Hematopoietic multipotent progenitor cell treated with erythropoietin and hydrocortisone succinate and interleukin-3 and kit ligand, for 4 days (in vitro differentiated cells): ENCODE measurements at places on chromosomes 11 and 22.

DNA sequence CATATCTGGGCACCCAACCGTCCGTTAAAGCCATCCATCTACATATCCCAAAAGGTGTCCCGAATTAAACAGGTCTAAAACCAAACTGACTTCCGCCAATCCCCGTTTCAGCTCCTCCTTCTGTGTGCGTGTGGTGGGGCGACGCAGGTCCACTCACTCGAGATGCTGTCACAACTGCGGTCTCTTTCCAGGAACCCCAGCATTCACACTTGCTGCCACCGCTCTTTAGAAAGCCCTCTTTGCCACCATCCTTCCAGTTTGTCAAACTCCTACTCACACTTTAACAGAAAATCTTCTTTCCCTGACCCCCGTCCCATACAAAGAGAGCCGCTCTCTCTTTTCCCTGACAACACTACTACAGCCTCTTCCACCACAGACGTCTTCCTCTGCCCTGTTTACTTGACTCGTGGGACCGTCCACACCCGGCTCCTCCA is 467 bp downstream of the ESS2 start:
- peak; percentile 67 for DNase-seq

DNA sequence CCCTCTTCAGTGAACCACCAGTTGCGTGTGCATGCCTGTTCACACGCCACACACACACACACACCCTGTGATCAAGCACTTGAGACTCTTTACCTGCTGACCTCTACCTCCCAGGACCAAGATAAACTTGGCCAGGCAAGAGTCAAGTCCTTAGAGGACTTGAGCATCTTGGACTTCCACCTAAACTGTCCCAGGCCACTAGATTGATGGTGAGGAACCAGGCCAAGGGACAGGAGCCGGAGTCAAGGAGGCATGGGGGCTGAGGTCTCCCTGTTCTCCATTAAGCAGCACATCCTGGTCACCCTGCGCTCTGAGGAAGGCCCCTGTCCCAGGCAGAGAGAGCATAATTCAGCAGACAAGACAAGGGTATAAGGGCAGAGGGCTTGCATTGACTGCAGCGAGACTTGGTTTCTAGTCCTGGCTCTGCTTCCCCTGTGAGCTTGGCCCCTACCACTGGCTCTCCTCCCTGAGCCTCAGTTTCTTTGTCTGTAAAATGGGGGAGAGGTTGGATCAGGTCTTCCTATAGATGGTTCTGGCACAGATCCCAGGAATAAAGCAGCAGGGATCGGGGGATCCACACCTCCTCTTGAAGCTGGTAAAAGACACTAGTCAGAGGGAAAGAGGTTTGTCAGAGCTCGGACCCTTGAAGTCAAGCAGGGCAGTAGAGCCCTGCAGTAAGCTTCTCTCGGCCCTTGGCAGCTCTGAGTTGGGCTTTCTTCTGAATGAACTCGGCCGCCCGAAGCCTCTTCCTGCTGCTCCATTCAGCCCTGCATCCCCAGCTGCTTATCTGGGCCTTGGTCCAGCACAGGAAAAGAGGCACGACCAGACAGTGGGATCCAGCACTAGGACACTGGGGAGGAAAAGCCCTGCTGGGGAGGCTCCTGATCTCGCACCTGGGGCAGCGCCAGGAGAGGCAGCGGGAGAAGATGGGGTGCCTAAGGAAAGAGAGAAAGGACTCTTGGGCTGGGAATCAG is 2.0 kb downstream of the CREB3L1 start:
- no peak for DNase-seq

- no peak for DNase-seq
Measured at GRCh38 chr11:79265756-79266322, 175.0 kb downstream of the TENM4 start.

- DNase-seq = peak; percentile 46
Measured at GRCh38 chr11:113773092-113773415, 438 bp downstream of the ZW10 start.

GRCh38 chr11:78392854-78393253 is 24.8 kb downstream of the GAB2 start:
- DNase-seq = peak; percentile 65

- DNase-seq = peak; percentile 37
Measured at GRCh38 chr11:69704508-69705253, 859 bp upstream of the FGF19 start.

GRCh38 chr11:28476049-28476448 is 367.9 kb downstream of the METTL15 start:
- no peak for DNase-seq

DNA sequence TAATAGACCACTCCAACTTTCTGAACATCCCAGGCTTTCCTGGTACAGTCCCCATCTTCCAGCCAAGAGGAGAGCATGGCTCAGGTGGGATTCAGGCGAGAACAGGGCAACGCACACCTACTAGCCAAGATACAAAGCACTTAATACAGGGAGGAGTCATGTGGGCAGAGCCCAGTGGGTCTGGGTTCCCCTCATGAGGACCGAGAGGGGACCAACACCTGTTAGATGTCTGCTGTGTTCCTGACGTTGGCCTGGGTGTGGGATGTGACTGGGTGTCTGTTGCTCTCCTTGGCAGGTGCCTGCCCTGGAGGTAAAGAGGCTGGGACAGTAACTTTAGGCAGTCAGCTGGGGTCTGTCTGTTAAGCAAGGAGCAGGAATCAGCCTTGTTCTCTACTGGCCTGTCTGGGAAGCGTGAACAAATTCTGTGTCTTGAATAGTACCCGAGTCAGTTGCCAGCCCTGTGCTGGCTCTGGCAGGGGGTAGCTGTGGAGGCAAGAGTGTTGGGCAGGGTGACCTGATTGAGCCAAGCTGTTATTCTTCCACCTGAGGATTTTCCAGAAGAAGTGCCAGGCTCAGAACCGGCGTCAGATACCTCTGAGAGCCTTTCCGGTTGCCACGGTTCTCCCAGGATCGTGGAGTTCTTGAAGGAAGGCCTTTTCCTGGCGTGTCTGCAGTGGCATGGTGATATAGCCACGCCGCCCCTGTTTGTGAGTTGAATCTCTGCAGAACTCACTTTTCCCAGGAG is 56.3 kb downstream of the BCR start:
- no peak for DNase-seq

DNA sequence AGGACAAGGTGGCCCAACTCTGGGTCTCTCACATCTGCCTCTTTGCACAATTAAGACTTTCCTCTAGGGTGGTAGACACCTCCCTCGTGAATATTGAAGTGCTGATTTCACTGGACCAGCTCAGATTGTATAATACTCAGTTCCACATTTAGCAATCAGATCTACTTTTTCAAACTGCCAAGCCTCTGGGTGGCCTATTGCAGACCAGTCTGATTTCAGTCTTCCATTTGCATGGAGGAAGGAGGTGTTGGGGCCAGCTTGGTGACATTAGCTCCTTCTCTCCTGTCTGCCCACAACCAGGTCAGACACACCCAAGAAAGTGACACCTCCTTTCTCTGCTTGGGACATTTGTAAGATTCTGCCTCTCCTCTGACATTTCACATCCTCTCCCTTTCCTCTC is 78.2 kb downstream of the PPFIBP2 start:
- DNase-seq = no peak

GRCh38 chr22:24765166-24765565 is 9.4 kb downstream of the PIWIL3 start:
- DNase-seq = no peak
